GM12892 (cell line): ENCODE measurements at places on chromosomes 12 and 14.

DNA sequence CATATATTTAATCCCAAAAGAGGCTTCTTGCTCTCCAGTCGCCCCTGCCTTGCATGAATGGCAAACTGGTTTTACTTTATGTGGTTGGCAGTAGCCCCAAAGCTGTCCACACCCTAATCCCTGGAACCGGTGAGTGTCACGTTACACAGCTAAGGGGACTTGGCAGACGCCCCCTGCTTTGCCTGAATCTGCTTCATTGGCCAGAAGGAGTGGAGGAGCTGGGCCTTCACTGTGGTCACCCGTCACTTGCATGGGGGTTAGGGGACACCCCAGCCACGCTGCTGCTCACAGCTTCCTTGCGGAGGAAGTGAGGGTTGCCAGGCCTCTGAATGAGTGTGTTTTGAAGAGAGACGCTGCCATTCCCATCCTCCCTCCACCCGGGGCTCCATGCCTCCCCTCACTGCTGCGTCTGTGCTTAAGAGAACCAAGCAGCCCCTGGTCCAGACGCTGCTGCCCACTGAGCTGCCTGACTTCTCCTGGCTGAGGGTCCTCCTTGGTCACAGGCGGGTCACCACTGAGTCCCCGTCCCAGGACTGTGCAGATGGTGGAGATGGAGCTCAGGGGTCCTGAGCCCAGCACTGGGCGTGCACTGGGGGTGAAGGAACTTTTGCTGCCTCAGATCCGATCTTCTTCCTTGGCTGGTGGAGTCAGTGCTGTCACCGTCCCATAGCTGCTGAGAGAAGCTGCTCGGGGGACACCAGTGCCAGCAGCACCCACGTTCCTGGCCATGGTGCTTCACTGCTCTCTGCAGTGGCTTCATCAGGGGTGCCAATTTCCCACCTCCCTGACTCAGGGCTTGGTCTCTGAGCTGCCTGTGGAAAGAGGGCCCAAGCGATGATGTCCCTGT lies 39.8 kb downstream of the GALNT9 start:
- DNase-seq: no peak

DNA sequence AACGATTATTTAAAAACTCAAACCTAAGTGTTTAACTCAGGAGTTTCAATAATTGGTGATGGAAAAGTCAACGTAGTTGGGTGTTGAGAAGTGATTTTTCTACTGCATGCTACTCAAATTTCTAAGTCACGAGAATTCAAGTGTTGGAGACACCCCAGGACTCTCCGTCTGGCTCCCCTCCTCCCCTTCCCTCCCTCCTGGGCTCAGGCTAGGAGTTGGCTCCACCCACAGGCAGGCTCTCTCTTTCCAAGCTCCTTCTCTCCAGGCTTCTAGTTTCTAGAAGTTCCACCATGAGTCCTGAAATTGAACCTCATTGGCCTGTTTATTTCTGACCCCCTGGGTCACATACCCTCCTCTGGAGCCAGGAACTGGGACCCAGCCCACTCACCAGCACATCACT lies 73.0 kb downstream of the TMEM132D start:
- no peak for DNase-seq

DNA sequence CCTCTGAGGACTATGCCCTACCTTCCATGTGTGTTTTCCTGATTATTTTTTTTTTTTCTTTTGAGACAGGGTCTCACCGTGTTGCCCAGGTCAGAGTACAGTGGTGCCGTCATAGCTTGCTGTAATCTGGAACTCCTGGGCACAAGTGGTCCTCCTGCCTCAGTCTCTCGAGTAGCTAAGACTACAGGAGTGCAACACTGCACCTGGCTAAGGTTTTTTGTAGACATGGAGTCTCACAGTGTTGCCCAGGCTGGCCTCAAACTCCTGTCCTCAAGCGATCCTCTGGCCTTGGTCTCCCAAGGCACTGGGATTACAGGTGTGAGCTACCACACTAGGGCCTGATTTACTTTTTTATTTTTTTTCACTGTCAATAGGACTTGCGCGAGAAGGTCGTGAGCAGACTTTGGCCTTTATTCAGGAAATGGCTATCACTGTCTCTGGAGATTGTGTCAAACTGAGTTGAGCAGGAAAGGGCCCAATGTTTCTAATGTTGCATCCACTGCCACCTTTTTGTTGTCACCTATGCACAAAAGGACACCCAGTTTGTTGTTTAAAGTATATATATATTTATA lies 47.7 kb downstream of the FLRT2 start:
- no peak for DNase-seq

DNA sequence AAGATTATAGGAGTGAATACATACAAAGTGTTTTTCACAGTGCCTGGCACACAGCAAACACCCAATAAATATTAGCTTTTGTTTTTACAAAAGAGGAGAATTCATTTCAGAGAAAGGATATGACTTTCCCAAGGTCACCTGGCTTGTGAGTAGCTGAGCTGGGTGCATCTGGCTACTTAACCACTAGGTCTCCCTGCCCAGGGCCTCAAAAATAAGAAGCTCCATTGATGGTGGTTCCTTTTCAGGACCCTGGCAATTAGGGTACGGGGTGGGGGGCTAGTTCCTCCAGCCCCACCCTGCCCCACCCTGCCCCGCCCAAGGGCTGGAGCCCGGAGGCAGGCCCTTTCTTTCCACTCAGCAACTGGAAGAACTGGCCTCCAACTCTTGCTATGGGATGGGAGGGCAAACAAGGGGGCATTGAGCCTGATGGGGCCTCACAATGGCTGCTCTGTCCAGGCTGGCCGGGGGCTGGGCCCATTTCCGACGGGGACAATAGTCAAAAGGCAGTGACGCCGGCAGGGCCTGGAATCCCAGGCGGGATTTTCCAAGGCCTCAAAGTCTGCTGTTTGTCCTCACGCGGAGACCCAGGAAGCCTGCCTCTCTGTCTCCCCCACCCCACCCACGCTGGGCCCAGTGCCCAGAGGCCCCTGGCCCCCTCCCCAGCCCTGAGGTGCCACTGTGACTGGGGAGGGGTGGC lies 8.2 kb upstream of the ATG101 start:
- no peak for DNase-seq

DNA sequence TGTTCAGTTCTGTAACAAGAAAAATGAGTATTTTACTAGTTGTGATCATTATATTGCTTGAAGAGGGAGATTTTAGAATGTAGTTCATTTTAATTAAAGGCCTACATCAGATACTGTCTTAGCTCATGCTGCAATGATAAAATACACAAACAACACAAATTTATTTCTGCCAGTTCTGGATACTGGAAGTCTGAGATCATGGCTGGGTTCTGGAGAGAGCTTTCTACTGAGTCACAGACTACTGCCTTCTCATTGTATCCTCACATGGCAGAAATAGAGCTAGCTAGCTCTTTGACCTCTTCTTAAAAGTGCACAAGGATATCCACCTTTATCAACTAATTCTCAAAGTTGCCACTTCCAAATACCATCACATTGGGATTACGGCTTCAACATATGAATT lies 53.8 kb downstream of the MIS18BP1 start:
- no peak for DNase-seq

- no peak for DNase-seq
These were observed 14.2 kb upstream of the DYRK2 start for GRCh38 chr12:67634303-67634761.

GRCh38 chr12:24049101-24049500 lies 99.6 kb upstream of the SOX5 start:
- DNase-seq: no peak

GRCh38 chr14:99072433-99072832 lies 199.6 kb downstream of the BCL11B start:
- DNase-seq: no peak

GRCh38 chr12:93085383-93086287 lies 156.5 kb upstream of the EEA1 start:
- DNase-seq: no peak
